EL (cell line): ENCODE measurements at places on chromosomes 2 and 18.
A peak's percentile ranks its signal among the peaks of the same experiment; 100 is the strongest.

- peak; percentile 63 for DNase-seq
Measured at GRCh38 chr2:216698895-216699294, 3.5 kb upstream of the IGFBP5 start.

DNA sequence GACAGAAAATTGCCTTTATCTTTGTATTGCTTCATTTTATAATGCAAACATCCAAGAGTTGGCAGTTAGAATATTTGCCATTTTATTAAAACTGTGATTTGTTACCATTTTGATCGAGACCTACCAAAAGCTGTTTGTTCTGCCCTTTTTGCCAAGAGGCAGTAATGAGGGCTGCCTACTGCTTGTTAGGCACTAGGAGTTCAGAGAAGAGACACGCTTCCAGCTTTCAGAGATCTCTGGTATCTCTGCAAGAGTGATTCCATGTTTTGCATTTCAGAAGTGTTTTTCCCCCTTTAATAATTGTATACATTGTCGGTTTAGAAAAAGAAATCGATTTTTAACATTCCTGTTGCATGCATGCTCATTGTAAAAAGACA, 628 bp downstream of the MRPL30 start:
- peak; percentile 8 for DNase-seq

- DNase-seq, result peak; percentile 96
Measured at GRCh38 chr2:216713691-216714336, 18.5 kb upstream of the IGFBP5 start.

GRCh38 chr2:144456680-144457079, 63.2 kb downstream of the ZEB2 start:
- DNase-seq, result peak; percentile 84

DNA sequence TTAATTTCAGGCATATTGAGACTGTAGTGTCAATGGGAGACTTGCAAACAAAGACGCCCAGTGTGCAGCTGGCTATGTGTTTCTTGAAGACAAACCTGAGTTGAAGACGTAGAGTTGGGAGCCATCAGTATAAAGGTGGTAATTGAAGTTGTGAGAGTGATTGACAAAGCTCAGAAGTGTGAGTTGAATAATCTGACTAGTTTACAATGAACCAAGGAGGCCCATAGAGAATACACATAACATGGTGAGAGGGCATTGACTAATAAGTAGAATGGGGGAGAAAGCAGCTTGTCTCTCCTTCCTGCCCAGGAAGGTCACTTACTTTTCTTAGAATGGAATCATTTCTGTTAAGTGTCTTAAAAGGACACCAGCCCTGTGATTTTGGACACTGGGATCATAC, 14.1 kb downstream of the SP110 start:
- no peak for DNase-seq

- no peak for DNase-seq
Measured at GRCh38 chr2:132489150-132489549, 72.5 kb downstream of the GPR39 start.

GRCh38 chr2:36659872-36660312, 36.6 kb upstream of the VIT start:
- DNase-seq, result peak; percentile 23

GRCh38 chr2:140401056-140401455, 1620.9 kb upstream of the NXPH2 start:
- no peak for DNase-seq

DNA sequence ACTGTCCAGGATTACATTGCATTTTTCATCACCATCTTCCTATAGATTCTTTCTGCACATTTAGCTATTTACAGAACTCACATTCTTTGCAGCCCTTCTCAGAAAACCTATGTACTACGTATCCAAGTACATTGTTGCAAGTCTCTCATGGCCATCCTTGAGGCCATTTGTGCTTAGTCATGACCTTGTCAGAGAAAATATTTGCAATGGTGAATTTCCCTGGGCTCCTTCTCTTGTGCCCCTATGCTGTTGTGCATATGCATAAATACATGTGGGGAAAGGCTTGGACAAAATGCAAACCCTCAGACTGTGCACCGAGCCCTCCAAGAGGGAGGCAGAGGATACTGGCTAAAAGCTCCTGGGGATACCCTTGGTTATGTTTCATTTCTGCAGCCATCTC, 19.5 kb downstream of the IL36A start:
- DNase-seq, result no peak

DNA sequence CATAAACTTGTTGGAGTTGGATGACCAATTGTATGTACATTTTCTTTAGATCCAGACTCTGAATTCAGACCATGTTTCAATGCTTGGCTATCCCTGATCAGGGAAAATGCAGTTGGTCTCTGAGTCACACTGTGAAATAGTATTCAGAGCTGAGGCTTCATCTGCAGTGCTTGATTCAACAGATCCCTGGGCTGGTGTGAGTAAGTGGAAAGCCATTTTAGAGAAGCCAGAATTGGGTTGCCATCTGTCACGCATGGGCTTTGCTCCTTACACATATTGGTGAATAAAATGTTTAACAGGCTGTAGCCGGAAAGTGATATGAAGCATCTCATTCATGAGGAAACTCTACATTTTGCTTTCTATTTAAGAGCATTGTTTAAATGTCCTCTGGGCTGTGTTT, 50.0 kb upstream of the ACYP2 start:
- peak; percentile 94 for DNase-seq

DNA sequence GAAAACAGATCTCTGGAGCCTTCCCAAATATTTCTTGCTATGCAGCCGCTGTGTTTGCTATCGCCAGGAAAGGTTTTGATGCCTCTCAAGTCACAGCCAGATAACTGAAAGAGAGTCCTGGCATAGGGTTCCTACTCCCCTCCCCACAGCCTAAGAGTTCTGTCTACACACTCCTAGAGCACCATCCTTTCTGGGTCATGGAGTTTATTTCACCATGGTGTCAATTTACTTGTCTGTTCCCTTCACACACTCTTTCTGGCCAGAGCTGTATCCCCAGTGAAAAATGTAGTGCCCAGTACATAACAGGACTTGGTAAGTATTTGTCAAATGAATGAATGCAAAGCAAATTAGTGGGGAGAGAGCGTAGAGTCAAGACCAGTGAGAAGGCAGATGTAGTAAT, 185.3 kb downstream of the HAUS1 start:
- DNase-seq, result no peak

- DNase-seq, result no peak
Measured at GRCh38 chr2:73291461-73292315, 1.7 kb downstream of the EGR4 start.

- DNase-seq, result no peak
Measured at GRCh38 chr2:64447317-64448040, 6.5 kb upstream of the LGALSL start.

DNA sequence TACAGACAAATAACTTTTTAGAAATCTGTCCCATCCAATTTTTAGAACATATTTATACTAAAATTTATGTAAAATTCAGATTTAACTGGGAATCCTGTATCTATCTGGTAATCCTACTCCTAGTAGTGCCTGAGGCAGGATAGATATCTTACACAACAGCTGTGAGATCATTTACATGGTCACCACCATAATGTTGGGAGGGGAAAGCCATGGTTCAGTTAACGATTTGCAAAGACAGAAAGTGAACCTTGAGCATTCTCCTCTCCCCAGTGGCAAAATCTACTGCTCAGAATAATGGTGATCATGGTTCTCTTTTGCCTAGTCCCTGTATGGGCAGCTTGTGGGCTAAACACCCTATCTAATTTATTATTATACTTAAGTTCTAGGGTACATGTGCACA, 7.7 kb upstream of the TMEM247 start:
- DNase-seq, result no peak

DNA sequence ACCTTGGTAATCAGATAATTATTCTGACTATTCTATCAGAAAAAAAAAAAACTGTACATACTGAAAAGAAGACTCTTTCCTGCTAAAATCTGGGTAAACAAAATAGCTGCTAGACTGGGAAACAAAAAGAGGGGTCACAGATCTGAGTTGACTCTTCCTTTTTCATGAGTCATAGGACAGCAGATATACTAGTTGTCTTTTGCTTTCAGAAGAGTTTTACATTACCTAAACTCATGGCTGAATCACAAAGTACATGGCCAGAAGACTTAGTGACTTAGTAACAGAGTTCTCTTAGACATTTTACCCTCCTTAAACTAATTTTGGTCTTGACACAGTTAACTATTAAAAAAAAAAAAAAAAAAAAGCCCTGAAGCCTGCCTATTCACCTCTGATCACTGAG, 834.0 kb upstream of the FSHR start:
- no peak for DNase-seq

DNA sequence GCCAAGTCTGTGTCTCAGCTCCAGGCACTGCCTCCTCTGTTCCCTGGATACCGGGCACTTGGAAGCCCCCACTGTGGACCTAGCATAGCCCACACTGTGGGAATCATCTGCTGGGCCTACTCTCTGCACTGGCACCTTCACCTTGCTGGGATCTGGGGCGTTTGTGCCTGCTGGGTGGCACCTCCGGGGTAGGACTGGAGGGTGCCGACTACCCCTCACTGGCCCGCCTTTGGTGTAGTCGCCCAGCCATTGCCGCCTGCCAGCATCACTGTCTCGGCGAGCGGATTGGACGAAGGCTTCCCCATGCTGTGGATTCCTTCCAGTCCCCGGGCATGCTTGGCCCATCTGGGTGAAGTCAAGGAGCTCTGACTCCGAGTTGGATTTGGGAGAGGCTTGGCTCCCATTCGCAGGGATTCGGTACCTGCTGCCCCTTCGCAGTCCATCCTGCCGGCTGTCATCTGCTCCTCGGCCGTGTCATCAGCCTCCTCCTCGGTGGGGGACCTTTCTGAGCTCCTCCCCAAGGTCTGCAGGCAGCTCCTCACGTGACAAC, 180.6 kb upstream of the HDAC4 start:
- DNase-seq, result no peak

GRCh38 chr2:9844576-9844975, 1.3 kb downstream of the TAF1B start:
- peak; percentile 56 for DNase-seq

GRCh38 chr2:221758076-221758475, 186.0 kb upstream of the EPHA4 start:
- DNase-seq, result no peak

GRCh38 chr2:60544062-60544461, 9.4 kb downstream of the BCL11A start:
- no peak for DNase-seq

GRCh38 chr2:236580746-236581355, 11.2 kb downstream of the ACKR3 start:
- no peak for DNase-seq

DNA sequence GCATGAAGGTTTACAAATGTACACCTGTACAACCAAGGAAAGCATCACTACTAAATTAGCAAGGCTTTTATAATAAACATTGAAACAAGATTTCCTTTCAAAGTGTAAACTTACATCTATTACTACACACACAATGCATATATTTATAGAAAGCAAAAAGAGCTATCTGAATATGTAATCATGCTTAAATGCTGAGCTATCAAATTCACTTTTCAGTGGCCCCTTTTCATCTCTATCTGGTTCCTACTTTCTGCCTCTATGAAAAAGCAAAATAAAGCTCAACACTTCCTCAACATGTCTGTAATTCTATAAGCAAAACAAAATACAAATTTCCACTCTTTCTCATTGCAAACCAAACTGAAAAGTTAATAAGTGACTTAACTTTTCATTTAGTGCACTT, 25.5 kb upstream of the SDC1 start:
- DNase-seq, result no peak

GRCh38 chr2:199040522-199040921, 417.2 kb downstream of the SATB2 start:
- DNase-seq, result no peak

DNA sequence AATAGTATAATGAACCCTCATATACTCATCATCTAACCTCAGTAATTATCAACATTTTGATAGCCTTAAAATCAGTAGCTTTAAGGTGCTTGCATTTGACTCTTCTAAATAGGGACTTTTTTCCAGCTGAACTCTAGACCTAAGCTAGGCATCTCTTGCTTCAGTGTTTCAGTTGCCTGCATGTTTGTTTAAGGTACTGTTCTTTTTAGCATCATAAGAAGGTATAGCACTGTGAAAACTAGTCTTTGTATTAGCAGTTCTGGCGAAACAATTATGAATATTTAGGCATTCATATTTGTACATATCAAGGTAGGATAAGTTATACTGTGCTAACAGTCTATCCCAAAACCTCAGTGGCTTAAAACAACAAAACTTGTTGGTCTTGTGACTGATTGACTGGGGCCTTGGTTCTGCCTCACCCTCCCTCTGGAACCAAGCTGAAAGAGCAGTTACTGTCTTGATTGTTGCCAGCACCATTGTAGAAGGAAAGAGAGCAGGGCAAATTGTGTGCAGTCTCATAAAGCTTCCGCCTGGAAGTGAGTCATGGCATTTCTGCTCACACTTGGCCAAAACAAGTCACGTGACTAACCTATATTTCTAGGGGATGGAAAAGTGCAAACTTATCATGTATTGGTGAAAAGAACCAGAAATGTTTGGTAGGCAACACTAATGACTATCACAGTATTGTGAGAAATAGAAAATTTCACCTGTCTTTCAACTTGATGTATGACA, 24.3 kb downstream of the GALNT1 start:
- DNase-seq, result no peak

DNA sequence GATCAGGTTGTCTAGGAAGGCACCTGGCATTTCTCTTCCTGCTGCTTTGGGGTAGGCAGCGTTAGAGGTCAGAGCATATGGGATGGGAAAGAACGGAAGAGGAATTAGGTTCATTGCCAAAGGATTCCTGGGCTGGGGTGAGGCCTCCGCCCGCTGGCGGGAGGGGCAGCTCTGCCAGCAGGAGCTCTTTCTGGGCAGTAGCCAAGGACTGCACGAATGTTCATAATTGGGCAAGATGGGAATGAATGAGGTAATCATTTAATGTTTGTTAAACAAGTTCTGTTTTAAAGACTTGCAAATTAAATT, 253.9 kb downstream of the AGAP1 start:
- DNase-seq, result no peak

DNA sequence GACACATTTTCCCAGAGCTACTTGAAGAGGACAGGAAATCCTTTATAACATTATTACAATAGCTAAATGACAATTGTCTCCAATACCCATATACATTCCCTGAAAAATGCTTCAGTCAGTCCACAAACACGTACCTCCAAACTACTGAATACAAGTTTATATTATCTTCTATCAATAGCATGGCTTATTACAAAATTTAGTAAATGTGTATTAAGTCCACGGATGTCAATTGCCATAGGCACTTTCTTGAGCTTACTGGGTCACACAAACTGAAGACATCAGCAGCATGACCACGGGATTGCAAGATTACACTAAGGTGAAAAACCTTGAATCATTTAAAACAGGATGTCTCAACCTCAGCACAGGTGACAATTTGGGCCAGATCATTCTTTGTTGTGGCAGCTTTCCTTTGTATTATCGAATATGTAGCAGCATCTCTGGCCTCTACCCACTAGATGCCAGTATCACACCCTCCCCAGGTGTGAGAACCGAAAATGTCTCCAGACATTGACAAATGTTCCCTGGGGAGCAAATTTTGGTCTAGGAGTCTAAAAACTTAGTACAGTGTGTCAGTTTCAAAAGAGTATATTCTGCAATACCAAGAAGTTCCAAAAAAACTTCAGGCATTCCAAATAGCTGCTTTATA, 1.4 kb downstream of the MBD2 start:
- DNase-seq, result no peak

- DNase-seq, result no peak
Measured at GRCh38 chr2:231364061-231364460, 31.4 kb upstream of the B3GNT7 start.
